ENCODE measurements at places on chromosomes 2 and 18.

- DNase-seq, result no peak
Observed at GRCh38 chr2:78994789-78995188, 30.7 kb upstream of the REG3G start.

DNA sequence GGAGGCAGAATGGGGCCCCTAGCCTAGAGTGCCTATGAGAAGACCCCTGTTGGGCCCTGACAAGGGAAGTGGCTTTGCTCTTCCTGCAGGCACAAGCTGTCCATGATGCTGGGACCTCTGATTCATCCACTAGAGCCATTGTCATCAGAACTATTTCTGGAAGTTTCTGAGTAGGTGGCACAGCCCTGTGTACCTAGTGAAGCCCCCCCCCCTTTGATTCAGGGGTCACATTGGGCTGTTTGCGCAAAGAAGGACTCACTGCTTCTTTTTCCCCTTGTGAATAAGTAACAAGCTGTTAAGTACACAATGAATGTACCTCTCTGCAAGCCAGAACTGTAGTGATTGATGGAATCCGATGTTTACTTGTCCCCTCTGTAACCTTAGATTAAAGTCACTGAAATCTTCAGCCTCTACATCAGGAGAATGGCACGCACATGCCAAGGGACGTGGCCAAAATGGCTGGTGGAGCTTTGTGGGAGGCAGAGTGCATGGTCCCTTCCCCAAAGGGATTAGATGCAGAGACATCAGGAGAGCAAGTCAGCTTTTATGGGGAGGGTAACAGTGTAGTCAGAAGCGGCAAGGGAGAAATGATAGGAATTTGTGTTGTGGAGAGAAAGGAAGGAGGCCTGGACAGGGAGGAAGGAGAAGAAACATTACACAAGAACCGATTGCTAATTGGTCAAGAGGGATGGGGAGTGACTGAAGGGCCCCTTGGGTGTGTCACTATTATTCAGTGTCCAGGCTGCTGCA is 267.6 kb upstream of the RAB12 start:
- DNase-seq, result no peak

DNA sequence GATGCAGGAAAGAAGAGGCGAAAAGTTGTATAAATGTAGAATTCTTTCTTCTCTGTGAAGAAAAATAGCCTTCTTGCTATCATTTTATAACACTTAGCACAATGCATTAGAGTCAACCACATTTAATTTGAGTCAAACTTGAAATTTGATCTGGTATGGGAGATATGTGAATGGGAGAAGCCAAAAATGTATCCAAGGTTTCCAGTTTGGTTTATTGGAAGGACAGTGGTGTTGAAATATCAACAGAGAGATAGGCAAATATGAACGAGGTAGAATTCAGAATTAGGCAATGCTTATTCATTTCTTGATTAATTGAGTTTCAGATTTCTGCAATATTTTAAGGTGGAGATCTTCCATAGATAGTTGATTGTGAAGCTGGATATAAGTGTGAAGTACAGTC is 991.9 kb upstream of the CHAC2 start:
- no peak for DNase-seq

GRCh38 chr2:31378389-31378788 is 36.2 kb downstream of the XDH start:
- no peak for DNase-seq

- no peak for DNase-seq
Observed at GRCh38 chr2:187617905-187618304, 63.7 kb upstream of the TFPI start.

DNA sequence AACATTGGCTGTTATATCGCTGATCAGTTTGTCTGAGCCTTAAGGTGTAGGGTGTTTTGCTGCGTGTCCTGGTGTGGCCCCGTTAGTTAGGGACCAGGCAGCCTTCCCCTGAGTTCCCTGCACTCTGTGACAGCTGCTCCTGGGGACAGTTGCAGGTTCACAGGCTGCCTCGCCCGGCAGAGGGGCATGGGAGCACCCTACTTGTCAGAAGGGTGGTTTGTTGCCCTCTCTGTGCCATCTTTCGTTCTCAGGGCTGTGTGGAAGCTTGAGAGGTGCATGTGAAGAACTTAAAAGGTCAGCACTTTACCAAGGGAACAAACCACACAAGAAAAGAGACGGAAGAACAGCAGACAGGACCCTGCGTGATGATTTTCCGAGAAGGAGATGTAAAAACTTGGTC is 159.6 kb downstream of the LDLRAD4 start:
- no peak for DNase-seq

DNA sequence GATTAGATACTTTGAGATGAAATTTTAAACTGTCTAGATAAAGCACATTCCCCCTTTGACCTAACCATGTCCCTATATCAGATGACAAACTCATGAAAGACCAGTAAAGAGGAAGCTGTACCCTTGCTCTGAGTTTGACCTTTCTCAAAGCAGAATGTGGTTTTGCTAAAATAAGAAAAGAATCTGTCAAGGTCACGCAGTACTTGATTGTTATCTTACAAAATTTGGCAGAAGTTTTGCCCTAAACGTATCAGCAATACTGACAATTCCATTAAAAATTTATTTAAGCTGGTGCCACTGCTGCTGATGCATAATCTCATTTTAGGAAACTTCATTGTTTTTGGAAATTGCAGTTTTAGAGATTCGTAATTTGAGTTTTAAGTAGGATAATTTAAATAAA is 31.2 kb upstream of the GALM start:
- no peak for DNase-seq
